ENCODE measurements at places on chromosomes 5 and 9. TPM values are rescaled to one million over a fixed set of nuclear protein-coding genes. Genes with fewer than 3 reads are reported as not detected.

- no peak for DNase-seq
Observed at GRCh38 chr9:71353720-71354119, 232.3 kb upstream of the TRPM3 start.

- no peak for DNase-seq
Observed at GRCh38 chr5:128199104-128199503, 115.5 kb downstream of the SLC12A2 start.

GRCh38 chr9:110978516-110978915 lies 59.8 kb downstream of the LPAR1 start:
- no peak for DNase-seq

DNA sequence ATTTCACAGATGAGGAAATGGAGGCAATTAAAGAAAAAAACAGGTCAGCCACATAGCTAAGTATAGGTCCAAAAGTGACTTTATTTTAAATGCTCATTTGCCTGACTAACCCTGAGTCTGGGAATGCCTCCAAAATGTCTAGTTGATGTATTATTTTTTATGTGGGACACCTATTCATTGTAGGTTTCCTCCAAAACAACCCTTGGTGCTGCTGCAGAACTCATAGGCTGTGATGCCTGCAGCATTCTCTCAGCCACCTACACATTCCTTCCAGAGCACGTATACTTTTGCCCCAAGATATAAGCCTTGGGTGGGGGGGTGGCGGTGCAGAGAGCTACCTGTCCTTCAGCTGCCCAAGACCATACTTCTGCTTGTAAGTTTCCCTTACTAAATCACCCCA lies 77.4 kb downstream of the MSX2 start:
- no peak for DNase-seq

Gene GCNT4
- 0.95 TPM for polyA plus RNA-seq

Gene PRSS3
- not detected for polyA plus RNA-seq

Gene ARL14EPL
- not detected for polyA plus RNA-seq

Gene CYSRT1
- 2.1 TPM for polyA plus RNA-seq

Gene TBC1D13
- 49.4 TPM for polyA plus RNA-seq

Gene PCDHGA10
- 1.6 TPM for polyA plus RNA-seq

All from muscle of back (tissue), 13 donors.